ENCODE measurements at places on chromosomes 7 and 10. TPM values are rescaled to one million over a fixed set of nuclear protein-coding genes. Genes with fewer than 3 reads are reported as not detected.

DNA sequence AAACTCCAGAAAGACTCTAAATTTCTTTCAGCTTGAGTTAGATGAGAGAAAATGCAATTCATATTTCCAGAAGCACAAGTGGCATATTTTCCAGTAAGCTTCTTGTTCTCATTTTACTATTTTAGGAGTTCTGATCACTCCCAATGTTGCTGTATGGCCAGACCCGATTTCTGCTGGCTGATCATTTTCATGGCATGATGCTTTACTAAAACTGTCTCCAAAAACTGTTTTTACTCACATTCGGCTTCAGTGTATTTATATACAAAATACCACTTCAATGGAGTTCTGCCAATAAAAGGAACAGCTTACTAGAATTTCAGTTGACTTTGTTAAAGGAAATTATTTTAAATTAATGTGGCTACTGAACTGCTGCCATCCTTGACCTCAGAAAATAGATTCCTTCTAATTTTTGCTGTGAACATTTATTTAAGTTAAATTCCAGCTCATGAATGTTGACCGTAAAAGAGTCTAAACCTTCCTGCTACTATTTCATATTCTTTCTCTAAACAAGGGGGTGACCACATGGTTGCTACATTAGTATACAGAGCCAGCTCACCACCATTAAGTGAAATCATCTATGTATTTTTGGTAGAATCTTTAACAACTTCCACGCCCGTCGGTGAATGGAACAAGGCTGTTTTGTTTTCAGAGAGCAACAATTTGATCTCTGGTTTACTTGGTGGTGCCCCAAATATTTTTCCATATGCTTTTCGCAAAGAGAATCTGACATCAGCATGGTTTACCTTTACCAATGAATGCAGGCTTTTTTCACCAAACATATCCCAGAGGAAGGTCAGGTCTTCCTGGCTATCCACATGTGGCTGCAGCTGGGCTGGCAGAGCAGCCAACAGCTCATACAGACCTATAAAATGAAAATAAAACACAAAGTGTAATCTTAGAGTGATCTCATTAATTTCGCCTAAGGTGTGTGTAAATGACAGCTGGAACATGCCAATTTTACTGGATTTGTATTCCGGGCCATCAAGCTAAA, 101.2 kb downstream of the MPP7 start:
- DNase-seq, result no peak

- DNase-seq, result no peak
These were observed 10.0 kb upstream of the ZNF425 start for GRCh38 chr7:149136118-149136517.

DNA sequence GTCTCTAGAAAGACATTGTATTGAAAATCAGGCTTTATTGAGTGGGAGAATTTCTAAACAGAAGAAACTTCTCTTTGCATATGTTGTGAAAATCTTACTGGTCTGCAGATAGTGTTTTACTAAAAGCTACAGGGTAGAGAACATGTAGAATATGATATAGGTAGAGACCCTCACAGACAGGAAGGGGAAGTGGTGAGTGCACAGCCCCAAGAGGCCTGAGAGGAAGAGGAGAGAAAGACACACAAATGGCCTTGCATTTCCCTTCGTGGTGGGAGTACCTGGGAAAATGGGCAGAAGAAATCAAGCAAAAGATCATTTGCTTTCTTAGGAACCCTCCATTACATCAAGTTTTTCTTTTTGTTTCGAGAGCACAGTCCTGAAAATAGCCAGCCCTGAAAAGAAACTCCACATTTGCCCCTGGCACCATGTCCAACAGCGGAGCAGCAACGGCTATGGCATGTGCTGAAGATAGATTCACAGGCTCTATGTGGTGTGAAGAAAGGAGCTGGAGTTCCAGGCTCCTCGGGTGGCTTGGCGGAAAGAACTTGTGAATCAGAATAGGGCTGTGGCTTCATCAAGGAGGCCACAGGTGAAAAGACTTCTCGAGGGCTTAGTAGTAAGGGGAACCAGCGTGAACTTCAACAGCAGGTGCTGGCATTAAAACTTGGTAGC, 143.5 kb downstream of the CALCR start:
- DNase-seq, result no peak

Gene CCSER2
- total RNA-seq, result 27.8 TPM

DNA sequence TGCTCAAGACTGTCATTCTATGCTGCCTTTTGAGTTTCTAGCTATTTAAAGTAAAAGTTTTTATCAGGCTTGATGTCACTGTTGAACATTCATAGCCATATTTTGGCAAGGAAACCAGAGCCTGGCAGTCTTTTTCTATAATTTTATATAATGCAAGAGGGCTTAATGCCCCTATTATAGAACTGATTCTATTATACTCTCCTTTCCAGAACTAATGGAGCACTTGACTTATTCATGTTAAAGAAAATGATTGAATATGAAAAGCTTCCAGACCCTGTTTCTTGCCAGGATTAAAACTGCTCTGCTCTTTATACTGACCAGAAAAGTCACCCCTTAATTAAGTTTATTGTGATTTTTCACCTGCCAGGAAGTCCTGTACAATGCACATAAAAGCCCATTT, 337.6 kb upstream of the CHRM2 start:
- no peak for DNase-seq

DNA sequence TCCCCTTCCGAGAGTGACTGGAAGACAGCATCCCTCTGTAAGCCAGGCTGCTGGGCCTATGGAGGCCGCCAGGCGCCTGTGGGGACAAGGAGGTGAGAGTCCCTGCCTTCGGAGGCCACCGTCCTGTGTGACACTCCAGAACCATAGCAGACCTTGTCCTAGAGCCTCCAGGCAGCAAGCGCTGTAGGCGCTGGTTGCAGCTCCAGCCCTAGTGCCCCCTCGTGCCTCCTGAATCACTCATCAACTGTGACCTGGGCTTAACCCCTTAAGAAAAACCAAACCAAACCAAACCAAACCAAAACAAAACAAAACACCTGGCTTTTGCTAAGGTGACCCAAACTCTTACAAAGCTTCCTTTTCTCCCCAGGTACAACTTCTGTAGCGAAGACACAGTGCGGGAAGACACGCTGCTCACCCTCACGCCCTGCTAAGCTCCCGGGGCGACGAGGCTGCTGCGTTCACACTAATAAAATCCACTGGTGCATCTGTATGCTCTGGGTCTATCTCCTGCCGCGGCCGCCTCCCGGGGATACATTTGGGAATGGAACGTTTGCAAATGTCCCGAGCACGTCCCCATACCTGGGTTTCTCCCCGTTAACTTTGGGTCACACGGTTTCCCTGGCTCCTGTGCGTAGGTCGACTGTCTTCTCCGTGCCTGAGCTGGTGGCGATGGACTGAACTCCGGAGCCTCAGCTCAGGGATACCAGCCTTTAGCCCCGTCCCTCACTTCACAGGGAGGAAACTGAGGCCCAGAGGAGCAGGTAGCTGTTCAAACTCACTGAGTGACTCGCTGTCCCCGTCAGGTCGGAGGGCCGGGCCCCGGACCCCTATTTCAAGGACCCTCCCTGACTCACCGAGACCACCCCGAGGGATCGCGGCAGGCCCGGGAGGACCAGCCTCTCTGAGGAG, 11.8 kb upstream of the PNLIPRP2 start:
- DNase-seq, result no peak

Gene PILRA
- not detected for total RNA-seq

GRCh38 chr10:20040012-20040411, 223.8 kb downstream of the PLXDC2 start:
- DNase-seq, result no peak

Gene BTBD16
- not detected for total RNA-seq

DNA sequence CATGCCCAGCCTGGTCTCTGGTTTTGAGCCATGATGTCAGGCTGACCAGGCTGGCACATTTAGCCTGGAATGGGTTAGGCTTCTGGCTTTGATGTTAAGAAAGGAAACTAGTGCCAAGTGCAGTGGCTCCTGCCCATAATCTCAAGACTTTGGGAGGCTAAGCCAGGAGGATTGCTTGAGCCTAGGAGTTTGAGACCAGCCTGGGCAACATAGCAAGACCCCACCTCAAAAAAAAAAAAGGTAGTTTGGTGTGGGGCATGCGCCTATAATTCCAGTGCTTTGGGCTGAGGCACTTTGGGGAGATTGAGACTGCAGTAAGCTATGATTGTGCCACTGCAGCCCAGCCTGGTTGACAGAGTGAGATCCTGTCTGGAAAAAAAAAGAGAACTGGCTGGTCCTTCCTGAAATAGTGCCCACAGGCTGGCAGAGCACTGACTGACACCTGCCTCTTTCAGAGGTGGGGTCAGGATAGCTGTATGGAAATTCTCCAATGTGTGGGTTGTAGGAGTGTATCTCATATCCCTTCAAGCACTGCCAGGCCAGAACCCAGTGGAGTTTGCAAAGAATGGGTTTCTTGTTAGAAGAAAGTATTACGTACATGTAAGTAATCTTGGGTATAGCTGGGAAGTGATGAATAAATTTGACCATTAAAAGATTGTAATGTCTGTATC, 61.3 kb downstream of the KAT6B start:
- no peak for DNase-seq

- no peak for DNase-seq
These were observed 57.3 kb downstream of the REEP3 start for GRCh38 chr10:63578501-63578900.

- DNase-seq, result no peak
These were observed 79.4 kb upstream of the NXPH1 start for GRCh38 chr7:8353991-8354390.

Gene CDK14
- 21.2 TPM for total RNA-seq

- no peak for DNase-seq
These were observed 57.3 kb downstream of the HELLS start for GRCh38 chr10:94602729-94603515.

Gene SEPTIN7
- total RNA-seq, result 405 TPM

GRCh38 chr7:131027287-131027773, 293.3 kb upstream of the KLF14 start:
- peak; percentile 97 for DNase-seq

GRCh38 chr10:76727038-76727437, 910.6 kb downstream of the KCNMA1 start:
- DNase-seq, result no peak

GRCh38 chr10:132735341-132735775, 50.6 kb downstream of the NKX6-2 start:
- no peak for DNase-seq

Gene ACSM6
- not detected for total RNA-seq

Gene CLRN3
- not detected for total RNA-seq
